ENCODE measurements at places on chromosomes 6 and 20.

DNA sequence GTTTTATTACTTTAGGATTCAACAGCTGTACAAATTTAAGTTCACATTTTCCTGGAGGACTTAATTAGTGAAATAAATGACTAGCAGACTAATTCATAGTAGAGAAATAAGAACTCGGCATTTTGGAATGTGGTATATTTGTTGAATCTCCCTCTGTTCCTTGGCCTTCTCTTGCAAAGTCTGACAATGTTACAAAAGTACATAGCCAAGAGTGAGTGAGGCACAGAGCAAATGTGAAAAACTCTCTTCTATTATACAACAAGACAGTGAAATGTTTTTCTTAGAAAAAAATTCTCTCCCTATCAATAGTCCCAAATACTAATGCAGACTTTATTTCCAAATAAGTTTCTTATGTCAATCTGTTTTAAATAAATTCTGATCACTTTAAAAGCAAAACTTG is 44.2 kb upstream of the TCF21 start:
- no peak for DNase-seq

DNA sequence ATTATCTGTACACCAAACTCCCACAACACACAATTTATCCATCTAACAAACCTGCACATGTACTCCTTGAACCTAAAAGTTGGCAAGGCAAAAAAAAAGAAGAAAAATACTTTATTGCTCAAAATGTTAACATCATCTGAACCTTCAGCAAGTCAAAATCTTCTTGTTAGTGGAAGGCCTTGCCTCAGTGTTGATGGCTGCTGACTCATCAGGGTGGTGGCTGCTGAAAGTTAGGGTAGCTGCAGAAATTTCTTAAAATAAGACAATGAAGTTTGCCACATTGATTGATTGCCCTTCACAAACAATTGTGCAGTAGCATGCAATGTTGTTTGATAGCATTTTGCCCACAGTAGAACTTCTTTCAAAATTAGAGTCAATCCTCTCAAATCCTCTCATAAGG is 2.7 kb upstream of the WFDC11 start:
- DNase-seq: no peak

GRCh38 chr6:143205131-143205535 is 144.4 kb downstream of the AIG1 start:
- no peak for DNase-seq

GRCh38 chr20:63116412-63117106 is 99.4 kb downstream of the YTHDF1 start:
- DNase-seq: no peak

DNA sequence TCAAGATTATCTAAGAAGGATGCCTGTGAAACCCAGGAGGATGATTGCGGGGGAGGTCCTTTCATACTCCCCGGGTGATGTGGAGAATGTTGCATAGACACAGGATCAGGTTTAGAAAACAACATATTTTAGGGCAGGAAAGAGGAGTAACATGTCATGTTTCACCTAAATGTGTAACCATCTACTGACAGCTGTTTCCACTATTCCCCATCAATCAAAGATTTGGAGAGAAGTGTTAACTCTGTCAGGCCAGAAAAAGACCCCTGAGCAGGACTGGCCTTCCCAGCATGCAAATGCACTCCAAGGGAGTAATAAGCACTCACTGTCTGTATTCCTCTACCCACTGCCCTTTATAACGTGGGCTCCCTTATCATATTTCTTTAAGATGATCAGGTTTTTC is 148.0 kb upstream of the KCNK16 start:
- DNase-seq: no peak

GRCh38 chr6:1577896-1578745 is 31.6 kb upstream of the FOXC1 start:
- no peak for DNase-seq

- DNase-seq: no peak
These were observed 27.7 kb downstream of the ADNP start for GRCh38 chr20:50903353-50904051.
